ENCODE measurements at places on chromosomes 7 and 10.

DNA sequence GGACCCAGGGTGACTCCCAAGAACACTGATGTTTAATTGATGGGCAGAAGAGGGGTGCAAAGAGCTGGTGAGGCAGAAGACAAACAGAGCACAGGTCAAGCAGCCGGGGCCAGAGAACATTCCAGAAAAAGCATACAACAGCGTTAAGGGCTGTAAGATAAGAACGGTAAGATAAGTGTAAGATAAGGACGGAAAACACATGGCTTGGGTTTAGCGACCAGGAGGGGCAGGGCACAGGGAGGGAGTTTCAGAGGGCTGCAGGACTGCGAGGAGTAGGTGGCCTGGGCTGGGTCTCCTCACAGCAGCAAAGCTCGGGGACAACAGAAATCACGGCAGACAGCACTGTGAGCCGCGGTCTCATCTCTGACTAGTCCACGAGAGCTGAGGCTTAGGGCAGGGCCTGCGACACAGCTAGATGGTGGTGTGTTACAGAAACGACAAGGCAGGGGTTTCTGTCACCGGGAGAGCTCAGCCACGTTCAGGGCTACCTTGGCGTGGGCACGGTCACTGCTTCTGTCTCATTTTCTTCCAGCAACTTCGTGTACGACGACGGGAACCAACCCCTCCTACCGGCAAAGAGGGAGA, 24.6 kb downstream of the BRI3 start:
- DNase-seq: no peak

DNA sequence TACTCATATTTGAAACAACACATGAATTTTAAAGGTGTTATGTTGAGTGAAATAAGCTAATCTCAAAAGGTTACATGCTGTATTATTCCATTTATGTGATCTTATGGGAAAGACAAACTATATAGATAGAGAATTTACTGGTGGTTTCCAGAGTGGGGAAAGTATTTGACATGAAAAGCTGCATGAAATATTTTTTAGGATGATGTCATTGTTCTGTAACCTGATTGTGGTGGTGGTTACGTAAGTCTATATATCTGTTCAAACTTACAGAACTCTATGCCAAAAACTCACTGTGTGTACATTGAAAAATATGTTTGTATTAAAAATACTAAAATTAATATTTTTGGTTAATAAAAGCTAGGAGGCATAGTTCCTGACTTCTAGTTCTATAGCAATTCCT, 453.0 kb downstream of the SORCS3 start:
- DNase-seq: no peak

DNA sequence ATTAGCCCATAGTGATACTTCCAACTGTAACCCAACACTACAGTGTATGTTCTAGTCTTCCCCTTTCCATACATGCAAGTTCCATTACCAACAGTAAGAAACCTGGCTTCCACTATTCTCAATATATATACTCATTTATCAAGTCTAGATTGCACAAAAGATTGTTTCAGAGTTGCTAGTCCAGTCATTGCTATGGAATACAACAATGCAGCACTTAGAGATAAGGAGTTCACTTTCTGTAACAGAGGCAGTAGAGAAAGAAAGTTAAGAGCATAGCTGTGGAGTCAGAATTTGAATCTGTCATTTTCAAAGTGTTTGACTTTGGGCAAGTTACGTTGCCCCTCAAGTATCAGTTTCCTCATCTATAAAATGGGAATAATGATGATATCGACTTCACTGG, 90.1 kb downstream of the RTKN2 start:
- DNase-seq: no peak

DNA sequence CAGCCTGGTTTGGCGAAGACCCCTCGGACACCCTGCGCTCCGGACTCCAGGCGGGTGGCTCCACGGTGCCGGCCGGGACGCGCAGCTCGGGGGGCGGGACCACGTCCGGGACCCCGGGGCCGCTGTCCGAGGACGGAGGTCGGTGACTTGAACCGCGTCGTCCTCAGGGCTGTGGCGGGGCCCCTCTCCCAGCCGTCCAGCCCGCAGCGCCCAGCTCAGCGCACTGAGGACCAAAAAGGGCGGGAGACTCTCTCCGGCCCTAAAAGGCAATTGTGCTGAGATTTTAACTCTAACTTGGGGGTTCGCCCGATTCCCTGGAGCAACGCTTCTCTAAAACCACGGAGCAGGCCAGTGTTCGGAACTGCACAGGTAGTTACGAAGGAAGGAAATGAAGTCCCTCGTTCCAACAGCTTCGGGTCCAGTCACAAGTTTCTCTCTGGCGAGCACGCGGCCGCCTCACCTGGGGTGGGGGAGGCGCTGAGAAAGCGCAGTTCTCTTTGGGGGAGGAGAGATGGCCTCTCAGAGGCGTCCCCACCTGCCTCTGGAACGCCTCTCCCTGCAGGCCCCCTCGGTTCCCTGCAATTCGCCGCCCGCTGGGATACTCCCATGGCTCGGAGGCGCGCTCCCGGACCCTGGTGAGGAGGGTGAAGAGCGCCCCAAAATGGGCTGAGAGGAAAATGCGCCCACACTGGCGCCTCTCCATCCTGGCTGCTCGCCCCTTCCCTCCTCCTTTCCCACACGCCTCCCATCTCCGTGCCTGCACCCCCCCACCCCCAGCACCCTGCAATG, 352.7 kb downstream of the DNAJB6 start:
- DNase-seq: no peak

- no peak for DNase-seq
These were observed 50.7 kb downstream of the MDFIC start for GRCh38 chr7:114972567-114972966.

- no peak for DNase-seq
These were observed 192.9 kb downstream of the EVX1 start for GRCh38 chr7:27435461-27435860.

DNA sequence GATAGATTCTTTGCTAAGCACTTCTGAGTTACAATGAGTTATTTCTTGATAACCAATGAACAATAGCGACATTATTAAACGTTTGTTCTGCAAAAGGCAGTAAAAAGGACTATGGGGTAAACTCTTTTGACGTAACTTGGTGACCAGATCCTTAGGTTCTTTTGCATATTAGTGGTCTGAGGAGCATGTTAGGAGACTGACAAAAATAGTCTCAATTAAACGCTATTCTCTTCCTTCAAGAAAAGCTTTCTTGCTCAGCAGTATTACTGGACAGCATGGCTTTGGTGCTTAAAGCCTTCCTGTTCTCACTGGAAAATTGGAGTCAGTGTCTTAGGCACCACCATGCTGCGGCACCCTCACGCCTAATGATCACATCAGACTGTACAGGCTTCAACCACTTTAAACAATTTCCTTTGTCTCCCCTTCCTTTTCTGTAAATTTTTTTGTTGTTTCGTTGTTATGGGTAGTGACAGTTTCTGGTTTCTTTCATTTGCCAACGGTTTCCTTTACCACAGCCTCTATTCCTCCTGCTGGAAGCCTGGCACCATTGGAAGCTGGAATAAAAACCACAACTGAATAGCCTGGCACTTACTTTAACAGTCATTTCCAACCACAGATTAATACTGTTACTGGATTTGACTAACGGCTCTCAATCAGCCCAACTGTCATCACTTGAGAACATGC, 49.2 kb upstream of the FAM133B start:
- no peak for DNase-seq

- no peak for DNase-seq
These were observed 135.2 kb downstream of the GPR37 start for GRCh38 chr7:124630395-124630794.

DNA sequence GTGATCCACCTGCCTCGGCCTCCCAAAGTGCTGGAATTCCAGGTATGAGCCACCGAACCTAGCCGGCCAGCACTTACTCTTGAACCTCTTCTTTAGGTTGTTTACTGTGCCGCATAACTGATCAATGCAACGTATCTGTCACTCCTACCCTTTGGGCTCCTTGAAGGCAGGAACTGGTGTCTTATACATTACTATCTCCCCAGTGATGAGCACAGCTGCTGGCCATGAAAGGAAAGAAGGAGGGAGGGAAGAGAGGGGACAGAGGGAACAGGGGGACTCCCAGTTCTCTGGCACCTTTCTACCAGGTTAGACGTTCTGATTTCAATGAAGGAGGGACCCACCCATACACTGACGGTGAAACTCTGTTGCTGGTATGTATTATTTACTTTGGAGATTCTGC, 111.8 kb upstream of the NANOS1 start:
- DNase-seq: no peak

DNA sequence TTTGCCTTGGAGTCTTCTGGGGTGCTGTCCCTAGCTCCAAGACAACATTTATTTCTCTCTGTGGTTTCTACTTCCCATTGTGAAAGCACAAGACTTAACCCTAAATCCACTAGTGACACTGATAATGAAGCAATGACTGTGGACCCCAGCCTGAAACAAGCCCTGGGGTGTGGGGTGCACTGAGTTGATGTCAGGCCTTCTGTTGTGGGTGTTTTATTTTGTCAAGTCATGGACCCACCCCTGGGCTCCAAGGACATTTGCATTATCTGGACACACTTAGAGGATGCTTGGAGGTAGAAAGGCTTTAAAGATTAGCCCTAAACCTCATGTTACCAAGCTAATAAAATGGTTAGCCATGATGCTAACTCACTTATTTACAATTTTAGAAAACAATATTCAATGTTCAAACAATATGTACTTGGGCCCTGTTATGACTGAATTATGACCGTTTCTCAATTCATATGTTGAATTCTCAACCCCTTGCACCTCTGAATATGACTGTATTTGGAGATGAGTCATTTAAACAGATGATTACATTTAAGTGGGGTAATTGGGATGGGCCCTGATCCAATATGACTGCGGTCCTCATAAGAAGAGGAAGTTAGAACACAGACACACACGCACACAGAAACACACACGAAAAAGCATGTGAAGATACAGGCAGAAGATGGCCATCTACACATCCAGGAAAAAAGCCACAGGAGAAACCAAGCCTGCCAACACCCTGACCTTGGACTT, 137.2 kb upstream of the IGFBP3 start:
- no peak for DNase-seq

DNA sequence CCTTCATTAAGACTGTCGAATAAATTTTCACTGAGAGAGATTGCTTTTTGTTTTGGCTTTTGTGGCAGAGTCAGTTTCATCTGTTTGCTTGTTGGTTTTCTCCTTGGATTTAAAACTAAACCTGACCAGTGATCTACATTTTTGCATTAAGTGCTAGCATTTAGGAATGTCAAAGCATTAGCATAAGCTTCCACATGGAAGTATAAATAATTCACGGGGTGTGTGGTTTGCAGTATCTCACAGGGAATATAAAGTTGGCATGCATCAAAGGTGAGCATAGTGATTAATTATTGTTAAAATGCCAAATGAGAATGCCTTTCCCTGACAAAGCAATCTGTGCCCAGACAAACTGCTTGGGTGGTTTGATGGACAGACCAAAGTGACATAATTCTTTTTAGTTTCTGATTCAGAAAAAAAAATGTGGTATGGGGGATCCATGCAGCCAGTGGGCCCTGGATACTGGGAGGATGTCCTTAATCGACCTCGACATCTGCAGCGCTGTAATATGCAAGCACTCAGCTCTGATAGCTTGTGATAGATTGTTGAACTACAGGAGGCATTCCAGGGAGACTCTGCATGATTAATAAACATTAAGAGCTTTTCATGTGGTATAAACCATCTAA, 339.3 kb upstream of the POM121L12 start:
- no peak for DNase-seq

- no peak for DNase-seq
These were observed 40.6 kb upstream of the PIK3CG start for GRCh38 chr7:106824458-106824857.

DNA sequence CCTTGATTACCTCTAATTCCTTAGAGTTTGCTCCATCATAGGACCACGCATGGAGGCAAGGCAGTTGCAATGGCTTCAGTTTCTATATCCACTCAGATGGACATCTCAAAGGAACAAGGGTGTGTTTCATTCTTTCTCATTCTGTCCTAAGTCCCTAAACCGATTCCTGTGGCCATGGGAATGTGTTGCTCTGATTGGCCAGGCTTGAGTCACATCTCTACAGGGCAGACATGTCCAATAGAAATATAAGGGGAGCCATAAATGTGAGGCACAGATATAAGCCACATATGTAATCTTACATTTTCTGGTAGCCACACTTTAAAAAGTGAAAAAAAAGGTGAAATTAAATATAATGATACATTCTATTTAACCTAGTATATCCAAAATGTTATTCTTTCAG, 16.9 kb upstream of the DLD start:
- DNase-seq: no peak

DNA sequence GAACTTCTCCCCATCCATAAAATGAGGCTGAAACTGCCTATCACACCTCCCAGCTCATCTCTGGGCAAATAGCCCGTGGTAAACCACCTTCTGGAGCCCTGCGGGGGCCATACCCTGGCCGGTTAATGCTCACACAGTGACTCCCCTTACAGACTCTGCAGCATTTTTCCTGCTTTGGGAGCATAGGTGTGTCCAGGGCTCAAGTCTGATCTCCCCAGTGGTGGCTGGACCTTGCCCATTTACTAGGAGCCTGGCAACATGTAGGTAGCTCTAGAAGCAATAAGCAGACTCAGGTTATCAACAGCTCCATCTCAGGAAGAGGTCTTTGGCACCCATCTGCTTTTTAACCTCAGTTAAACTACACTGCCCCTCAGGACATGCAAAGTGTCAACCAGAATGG, 5.5 kb upstream of the CDHR1 start:
- DNase-seq: no peak

- peak; percentile 59 for DNase-seq
These were observed 24.6 kb downstream of the VSIR start for GRCh38 chr10:71748671-71749191.

DNA sequence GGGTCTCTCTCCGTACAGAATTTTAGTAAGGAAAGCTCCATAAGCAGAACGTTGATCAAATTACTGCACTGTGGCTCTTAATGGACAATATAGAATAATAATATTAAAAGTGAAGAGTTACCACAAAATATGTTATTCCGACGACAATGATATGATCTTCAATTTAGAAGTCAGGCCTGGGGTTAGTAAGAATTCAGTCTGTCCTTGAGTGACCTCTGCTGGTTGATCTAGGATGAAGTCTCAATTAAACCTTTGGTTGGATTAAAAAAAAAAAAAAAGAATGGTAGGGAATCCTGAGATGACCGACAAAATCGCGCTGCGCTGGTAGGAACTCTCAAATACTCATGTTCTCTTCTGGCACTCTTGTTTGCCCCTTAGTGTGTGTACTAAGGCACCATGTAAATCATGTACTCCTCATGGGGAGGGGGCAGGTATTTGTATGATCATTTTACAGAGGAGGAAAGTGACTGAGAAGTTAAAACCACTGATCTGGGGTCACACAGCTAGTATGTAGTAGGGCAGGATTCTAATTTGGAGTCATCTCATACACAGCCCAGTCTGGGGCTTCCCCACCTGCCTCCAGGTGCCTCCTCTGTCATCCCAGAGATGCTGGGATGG, 161.3 kb upstream of the NPVF start:
- peak; percentile 51 for DNase-seq

- peak; percentile 85 for DNase-seq
These were observed 72.6 kb upstream of the PDLIM1 start for GRCh38 chr10:95363303-95363912.

- DNase-seq: no peak
These were observed 26.2 kb downstream of the HIBADH start for GRCh38 chr7:27636326-27637006.

- DNase-seq: no peak
These were observed 53.7 kb downstream of the KIF5B start for GRCh38 chr10:32002531-32002930.

GRCh38 chr7:54072710-54073109, 469.5 kb upstream of the VSTM2A start:
- no peak for DNase-seq

Data from dermis blood vessel endothelial cell (primary cell).